Renal cortex interstitium (tissue), 15 donors: ENCODE measurements at places on chromosomes 1 and 21. TPM values are rescaled to one million over a fixed set of nuclear protein-coding genes. Genes with fewer than 3 reads are reported as not detected.

- DNase-seq = no peak
Measured at GRCh38 chr1:33273961-33274371, 17.7 kb downstream of the ZNF362 start.

GRCh38 chr1:85276978-85277639, 677 bp upstream of the BCL10 start:
- DNase-seq = no peak

DNA sequence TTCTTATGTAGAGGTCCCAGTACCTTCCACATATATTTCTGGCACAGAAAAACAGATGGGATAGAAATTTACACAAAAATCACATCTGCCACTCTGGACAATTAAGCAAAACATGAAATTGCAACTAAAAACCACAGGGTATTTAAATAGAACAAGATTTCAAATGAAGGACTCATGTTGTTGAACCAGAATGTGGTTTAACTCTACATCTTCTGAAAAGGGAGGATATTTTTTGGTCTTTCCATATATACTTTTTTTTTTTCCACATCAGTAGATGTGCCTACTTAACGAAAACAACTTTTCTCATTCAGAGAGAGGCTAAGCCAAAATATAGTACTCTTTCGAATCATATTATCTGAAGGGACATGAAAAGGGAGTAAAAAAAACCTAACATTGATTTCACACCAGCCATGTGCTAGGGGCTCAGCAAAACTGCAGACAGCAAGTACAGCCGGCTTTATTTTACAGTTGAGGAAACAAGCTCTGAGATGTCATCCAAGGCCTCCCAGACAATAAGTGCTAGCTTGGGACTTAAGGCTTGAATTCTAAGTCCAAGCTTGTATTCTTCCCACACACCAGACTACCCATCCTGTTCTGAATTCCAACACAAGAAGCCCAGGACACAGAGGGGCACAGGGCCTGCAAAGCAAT, 208.9 kb downstream of the PBX1 start:
- DNase-seq = no peak

Gene SDF4
- polyA plus RNA-seq = 106 TPM

GRCh38 chr1:203287109-203287893, 18.0 kb upstream of the BTG2 start:
- DNase-seq = no peak

- no peak for DNase-seq
Measured at GRCh38 chr1:225044258-225044657, 114.8 kb downstream of the DNAH14 start.

Gene VWA5B1
- polyA plus RNA-seq = 1.5 TPM

Gene AMY1B
- not detected for polyA plus RNA-seq

GRCh38 chr1:116401646-116402176, 28.7 kb downstream of the ATP1A1 start:
- no peak for DNase-seq

DNA sequence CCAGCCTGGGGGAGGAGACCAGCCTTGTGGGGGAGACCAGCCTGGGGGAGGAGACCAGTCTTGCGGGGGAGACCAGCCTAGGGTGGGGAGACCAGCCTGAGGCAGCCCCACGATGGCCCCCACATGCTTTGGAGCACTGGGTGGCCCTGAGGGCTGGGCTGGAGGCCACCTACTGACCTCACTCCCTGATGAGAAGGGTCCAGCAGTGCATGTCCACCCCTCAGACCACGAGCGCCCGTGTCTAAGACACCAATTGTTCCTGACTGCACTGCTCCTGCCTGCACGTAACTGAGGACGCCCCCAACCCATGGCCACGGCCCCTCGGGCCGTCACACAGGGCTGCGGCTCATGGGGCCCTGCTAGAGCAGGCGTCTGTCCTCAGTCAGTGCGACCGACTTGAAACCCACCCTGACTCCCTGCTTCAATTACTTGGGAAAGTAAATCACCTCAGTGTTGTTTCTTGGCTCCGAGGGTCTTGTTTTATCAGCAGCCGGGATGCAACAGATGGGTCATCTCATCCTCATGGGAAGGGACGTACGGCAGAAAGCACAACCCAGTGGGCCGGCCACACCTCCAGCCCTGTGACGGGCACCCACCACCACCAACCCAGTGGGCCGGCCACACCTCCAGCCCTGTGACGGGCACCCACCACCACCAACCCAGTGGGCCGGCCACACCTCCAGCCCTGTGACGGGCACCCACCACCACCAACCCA, at the start of gene SPATC1L:
Gene SPATC1L, minus strand, starts transcription at position 550 of the 715 bp plus-strand sequence. CDS start 1,643 bp downstream, outside the sequence.
- DNase-seq = peak; percentile 73

DNA sequence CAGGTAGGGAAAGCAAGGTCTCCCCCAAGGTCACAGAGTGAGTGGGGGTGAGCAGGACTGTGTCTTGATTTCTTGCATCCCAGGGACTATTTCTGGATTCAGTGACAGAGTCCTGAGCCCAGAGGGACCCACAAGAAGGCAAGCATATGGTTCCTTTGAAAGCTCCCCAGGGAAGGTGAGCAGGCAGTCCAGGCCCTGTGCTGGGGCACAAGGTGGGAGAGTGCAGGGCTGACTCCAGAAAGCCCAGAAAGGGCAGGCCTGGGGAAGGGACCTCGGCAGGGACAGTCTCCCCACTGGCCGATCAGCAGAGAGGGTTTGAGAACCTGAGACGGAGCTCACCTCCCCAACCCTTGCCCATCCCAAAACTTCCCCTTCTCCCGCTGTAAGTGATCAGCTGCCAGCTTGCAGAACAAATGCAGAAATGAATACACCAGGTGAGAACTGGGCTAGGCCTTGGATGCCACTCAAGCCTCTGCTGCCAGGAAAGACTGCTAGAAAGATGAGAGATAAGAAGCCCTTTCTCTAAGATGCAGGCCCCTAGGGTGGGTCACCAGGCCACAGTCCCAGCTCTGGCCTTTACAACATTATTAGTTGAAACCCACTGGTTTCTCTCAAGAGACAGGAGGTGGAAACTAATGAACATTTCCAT, 121.0 kb downstream of the GLIS1 start:
- DNase-seq = no peak

DNA sequence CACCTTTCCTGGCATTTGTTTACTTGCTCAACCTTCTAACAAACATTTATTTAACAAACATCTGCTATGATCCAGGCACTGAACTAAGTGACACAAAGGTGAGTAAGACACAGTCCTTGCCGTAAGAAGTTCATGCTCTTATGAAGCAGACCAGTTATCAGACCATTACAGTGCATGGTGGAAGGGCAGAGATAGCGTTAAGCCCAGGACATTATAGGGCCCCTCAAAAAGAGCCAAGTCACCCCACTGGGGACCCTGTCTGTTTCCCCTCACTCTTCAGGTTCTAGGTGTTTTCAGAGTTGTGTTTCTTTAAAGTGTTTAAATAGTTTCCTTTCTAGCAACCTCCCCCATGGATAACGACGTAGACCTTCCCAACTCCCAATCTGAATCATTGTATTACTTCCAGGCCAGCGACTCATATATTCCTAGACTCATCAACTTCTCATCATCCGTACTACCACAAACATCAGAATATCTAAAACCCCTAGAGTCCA, 39.3 kb downstream of the TCP10L start:
- DNase-seq = no peak

DNA sequence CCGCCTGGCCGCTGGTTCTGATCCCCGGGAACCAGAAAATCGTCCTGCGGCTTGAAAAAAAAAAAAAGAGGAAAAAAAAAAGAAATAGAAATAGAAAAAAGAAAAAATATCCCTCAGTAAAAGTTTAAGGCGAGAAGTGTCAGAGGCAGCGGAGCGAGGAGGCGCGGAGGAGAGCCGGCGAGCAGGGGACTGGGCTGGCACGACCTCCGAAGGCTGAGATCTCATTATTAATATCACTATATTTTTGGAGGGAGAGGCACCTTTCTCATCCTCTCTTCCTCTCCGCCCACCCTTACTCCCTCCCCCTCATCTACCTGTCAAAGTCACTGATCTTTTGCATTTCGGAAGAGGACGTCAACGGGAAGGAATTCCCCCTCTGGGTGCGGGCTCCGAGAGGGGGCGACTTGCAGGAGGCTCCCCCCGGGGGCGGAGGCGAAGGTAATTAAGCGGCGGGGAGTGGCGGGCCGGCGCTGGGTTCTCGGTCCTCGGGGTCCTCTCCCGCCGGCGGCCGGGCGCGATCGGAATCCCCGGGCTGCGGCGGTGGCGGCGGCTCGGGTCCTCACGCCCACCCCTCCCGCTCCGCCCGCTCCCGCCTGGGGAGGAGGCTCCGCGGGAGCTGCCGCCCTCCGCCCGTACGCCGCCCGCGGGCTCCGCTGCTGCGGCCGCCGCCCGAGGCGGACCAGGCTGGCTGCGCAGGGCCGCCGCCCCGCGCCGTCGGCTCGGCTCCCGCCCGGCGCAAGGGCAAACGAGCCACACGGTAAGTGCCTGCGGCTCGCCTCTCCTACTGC, at the start of gene NTNG1:
Gene NTNG1, plus strand, starts transcription at position 337 of the 788 bp plus-strand sequence.
- DNase-seq = no peak
